Trophoblast cell (in vitro differentiated cells and primary cell): ENCODE measurements at places on chromosomes 7 and 10.

- DNase-seq: no peak
These were observed 122.5 kb upstream of the CDK13 start for GRCh38 chr7:39827571-39827970.

GRCh38 chr7:18221377-18222293 is 194.0 kb upstream of the PRPS1L1 start:
- DNase-seq: no peak

DNA sequence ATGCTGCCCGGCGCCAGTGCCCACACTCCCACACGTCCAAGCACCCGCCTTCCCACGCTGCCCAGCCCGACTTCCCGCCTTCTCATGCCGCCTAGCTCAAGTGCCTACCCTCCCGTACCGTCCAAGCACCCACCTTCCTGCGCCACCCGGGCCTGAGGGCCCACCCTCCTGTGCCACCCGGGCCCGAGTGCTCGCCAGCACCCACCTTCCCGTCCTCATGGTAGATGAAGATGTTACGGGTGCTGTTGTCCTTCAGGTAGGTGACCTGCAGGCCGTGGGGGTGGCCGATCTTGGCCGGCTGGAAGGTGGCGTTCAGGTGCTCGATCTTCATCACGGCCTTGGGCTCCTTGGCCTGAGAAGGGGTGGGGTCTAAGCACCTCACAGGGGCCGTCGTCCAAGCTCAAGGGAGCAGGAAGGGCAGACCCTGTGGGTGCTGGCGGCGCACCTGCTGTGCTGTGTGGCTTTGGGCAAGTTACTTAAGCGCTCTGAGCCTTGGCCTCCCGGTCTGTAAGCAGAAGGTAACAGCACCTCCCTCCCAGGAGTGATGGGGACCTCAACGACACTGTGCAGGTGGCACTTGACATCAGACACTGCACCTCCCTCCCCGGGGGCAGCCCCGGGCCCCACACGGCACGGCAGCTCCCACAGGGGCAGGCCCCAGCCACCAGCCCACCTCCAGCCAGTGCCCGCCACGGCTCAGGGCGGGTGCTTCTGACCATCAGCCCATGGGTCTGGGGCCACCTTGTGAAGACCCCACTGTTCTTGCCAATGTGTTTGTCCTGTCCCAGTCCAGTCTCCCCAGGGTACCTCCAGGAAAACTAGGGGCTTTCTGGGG is 27.8 kb downstream of the GET4 start:
- DNase-seq: no peak

DNA sequence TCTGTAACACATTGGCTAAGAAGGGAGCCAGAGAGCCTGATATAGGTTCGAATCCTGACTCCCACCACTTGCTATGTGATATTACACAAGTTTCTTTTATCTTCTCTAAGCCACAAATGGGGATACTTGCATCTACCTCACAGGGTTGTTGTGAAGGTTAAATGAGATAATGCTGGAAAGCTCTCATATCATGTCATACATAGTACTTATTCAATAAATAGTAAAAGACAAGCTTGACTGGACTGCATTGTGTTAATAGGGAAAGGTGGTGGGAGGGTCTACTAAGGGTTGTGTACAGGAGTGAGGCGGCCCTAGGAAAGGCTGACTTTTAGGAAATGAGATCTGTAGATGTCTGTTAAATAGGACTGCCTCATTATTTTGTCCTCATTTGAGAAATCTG is 35.8 kb upstream of the DNMBP start:
- DNase-seq: no peak

GRCh38 chr10:132307823-132308586 is at the start of gene STK32C:
STK32C (minus strand) TSS chr10:132307950; CDS start chr10:132307833, 117 bp downstream.
- DNase-seq: peak; percentile 86

DNA sequence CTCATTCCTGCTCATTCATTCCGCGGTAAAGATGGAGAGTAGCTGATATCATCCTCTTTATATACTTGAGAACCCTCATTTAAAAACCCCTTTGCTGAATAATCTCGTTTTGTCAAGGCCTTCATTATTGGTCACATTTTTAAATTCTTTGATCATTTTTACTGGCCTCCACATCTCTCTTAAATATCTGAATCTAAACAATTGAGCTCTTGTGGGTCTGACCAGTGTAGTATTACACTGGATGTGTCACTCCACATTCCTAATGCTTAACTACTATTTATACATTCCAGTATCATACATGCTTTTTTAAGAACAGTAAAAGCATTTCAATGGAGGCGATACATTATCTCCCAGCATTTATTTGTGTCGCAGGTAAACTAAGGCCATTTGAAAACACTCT is 12.6 kb upstream of the PRPS1L1 start:
- DNase-seq: no peak

DNA sequence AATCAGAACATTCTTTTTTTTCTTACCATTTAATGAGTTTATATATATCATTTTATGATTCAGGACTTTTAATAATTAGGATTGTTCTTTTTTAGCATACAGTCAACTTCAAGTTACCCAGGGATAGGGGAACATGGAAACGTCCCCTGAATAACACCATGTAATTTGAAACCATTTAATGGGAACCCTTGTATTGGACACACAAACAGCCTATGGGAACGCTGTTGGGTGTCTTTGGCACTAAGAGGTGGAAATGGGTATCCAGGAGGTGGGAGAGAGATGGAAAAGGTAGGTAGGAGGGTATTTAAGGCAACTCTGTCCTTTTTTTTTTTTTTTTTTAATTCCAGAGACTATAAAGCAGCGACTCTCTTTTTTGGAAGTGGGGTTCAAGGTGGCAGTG is 2.6 kb downstream of the LUC7L2 start:
- no peak for DNase-seq

DNA sequence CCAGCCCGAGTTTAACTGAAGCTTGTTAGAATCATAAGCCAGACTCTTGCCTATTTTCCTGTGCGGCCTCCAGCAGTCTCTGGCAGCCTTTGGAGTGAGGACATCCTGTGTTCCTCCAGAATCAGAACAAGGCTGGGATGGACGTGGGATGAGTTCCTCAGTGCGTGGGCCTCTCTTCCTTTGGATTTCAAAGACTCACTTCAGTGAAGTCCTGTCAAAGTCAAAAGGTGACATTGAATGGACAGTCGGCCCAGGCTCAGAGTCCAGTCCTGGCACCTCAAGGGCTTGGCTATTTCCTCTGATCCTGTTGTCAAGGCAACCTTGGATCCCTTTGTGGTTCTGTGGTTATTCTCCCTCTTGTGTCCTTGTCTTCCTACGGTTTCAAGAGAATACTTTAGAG is 21.4 kb upstream of the SMC3 start:
- no peak for DNase-seq

DNA sequence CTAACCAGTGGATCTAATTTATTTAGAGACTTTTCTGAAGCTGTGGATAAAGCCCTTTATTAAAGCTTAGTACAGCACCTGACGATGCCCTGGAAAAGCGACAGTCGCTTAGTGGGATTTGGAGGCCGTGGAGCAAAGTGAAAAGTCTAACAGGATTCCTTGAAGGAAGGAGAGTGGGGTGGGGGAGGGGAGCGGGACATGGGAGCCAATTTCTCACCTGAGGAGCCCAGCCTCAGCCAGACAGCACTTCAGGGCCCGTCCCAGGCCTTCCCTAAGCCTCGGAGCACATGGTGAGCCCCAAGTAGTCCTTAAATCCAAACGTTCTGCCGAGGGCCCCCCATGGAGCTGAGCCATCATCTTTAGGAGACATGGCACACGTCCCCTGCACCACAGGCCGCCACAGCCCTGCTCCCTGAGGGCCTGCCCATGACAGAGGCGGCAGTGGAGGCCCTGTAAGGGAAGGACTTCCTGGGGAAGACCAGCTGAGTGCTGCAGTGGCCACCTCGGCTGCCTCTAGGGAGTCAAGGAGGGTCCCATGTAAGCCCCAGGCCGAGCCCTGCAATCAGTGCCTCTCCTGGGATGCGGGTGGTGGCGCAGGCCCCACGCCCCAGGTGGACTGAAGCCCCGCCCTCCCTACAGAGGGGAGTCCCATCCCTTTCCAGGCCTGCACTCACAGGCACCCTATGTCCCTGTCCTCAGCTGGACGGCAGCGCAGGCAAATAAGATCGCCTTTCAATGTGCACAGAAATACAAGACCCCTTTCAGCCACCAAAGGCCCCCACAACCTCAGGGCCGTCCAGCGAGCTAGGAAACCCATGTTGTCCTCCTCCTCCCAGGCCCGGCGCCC is 187.0 kb downstream of the MAD1L1 start:
- DNase-seq: no peak

GRCh38 chr7:80826520-80827238 is 92.2 kb downstream of the SEMA3C start:
- DNase-seq: no peak

DNA sequence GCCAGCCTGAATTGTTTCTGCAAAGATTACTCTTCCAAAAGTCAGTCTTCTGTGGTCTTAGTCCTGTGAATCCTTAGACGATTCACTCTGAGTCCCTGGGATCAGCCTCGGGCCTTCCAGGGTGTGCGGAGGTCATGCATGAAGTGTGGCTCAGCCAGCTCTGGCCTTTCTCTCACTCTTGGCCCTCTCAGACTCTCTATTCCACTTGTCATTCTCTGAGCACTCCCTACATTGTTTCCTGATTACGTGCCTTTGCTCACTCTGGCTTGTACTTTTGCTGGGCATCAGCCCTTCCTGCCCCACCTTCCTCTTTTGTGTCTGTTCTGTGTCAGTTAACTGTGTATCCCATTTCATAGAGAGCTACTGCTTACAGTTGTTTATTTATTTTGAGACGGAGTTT is 36.0 kb downstream of the CCNY start:
- DNase-seq: no peak

DNA sequence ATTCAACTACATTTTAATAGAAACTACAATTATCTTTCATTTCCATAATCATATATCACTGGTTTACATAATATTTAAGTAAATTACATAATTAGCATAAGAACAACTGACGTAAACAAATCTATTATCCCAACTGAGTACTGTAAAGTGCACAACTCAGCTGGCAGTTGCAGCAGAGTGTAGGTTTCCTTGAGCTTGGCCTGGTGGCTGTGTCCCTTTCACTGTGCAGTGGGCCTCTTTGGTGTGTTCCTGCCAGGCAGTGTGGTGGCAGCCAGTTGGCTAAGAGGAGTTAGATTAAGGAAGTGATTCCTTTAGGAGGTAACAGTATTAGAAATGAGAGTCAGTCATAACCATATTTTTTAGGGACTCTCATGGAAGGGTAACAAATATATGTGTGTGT is 7.0 kb downstream of the NRG3 start:
- DNase-seq: no peak

- peak; percentile 14 for DNase-seq
These were observed 27.9 kb upstream of the ASCC1 start for GRCh38 chr10:72243822-72244437.
